ENCODE measurements at places on chromosomes 5 and 9. TPM values are rescaled to one million over a fixed set of nuclear protein-coding genes. Genes with fewer than 3 reads are reported as not detected.

The IFNK gene
- not detected for total RNA-seq

The SLC34A1 gene
- not detected for total RNA-seq

The EFNA5 gene
- 0.98 TPM for total RNA-seq

The NUP188 gene
- 68.6 TPM for total RNA-seq

The PCDHGC3 gene
- 7.7 TPM for total RNA-seq

The DMGDH gene
- total RNA-seq: not detected

The EEIG1 gene
- total RNA-seq: 18.6 TPM

The GPRIN1 gene
- total RNA-seq: 19.9 TPM

The AQP7 gene
- 0.17 TPM for total RNA-seq

The NOXA1 gene
- not detected for total RNA-seq

The GLRA1 gene
- not detected for total RNA-seq

The SEMA5A gene
- 0.95 TPM for total RNA-seq

The GABRA1 gene
- not detected for total RNA-seq

The IL3 gene
- total RNA-seq: not detected

The FOXD4L6 gene
- not detected for total RNA-seq

The ITGA1 gene
- not detected for total RNA-seq

The KCNV2 gene
- not detected for total RNA-seq

The TAF11L11 gene
- total RNA-seq: not detected

The RMI1 gene
- 19.5 TPM for total RNA-seq

The LRSAM1 gene
- total RNA-seq: 20.0 TPM

The PCDHB9 gene
- 7.3 TPM for total RNA-seq

The CCL28 gene
- not detected for total RNA-seq

The MZB1 gene
- not detected for total RNA-seq

The C9orf152 gene
- total RNA-seq: not detected

The OR1N2 gene
- total RNA-seq: not detected

The ANAPC2 gene
- 58.8 TPM for total RNA-seq

The NTNG2 gene
- 0.37 TPM for total RNA-seq

The FAM78A gene
- 7.4 TPM for total RNA-seq

The RASGEF1C gene
- total RNA-seq: not detected

The FOXD4L5 gene
- not detected for total RNA-seq

The CXCL14 gene
- not detected for total RNA-seq

The ADGRD2 gene
- total RNA-seq: not detected

The FBXL7 gene
- total RNA-seq: not detected

The TEX48 gene
- total RNA-seq: not detected

The PCDHA13 gene
- total RNA-seq: 0.86 TPM

The NIM1K gene
- 0.41 TPM for total RNA-seq

The RNF145 gene
- total RNA-seq: 68.6 TPM

The PCDHB7 gene
- not detected for total RNA-seq

The PLPPR1 gene
- total RNA-seq: not detected

The CTNND2 gene
- not detected for total RNA-seq

The GLDC gene
- 26.3 TPM for total RNA-seq

The NRG2 gene
- 2.0 TPM for total RNA-seq

The MARCHF6 gene
- 28.3 TPM for total RNA-seq

The SHROOM1 gene
- total RNA-seq: 5.9 TPM

The PDLIM7 gene
- total RNA-seq: 297 TPM

The IFNA2 gene
- not detected for total RNA-seq

The RXRA gene
- total RNA-seq: 25.8 TPM

The PCDHA9 gene
- total RNA-seq: not detected

The IL9 gene
- total RNA-seq: not detected

The TMEM252 gene
- not detected for total RNA-seq

The CCDC192 gene
- not detected for total RNA-seq

The DHFR gene
- 124 TPM for total RNA-seq

The EPB41L4A gene
- total RNA-seq: not detected

Data from G401 (cell line).